ENCODE measurements at places on chromosomes 12 and 14. TPM values are rescaled to one million over a fixed set of nuclear protein-coding genes. Genes with fewer than 3 reads are reported as not detected.

- H3K4me3 ChIP-seq: no peak overlapping the region
- no peaks in the 10 kb centered on the region for H3K36me3 ChIP-seq
- H3K27ac ChIP-seq: no peak overlapping the region
Measured at GRCh38 chr12:66823857-66824570, 145.1 kb upstream of the GRIP1 start.

GRCh38 chr14:56816574-56817391 is 6.5 kb upstream of the OTX2 start:
- DNase-seq: peak; percentile 79
- peaks cover 99% of the 10 kb centered on the region for H3K27me3 ChIP-seq
- H3K4me3 ChIP-seq: peak overlapping the region; percentile 58
- H3K27ac ChIP-seq: no peak overlapping the region
- H3K4me1 ChIP-seq: peaks cover 65% of the 10 kb centered on the region

DNA sequence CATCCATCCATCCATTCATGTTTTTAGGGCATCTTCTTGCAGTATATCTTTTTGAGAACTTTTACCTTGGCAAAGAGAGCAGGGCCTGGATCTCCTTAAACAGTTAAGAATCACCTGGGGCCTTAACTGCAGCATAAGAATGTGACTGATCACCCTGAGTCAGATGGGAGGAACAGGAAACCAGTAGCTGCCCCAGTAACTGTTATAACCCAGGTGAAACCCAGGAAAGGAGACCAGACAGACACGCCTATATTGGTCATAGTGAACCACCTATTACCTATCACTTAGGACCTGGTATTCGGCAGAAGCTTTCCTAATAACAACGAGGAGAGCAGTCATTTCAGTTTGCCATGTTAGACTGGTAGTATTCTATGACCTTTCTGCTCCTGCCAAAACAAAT is 43.4 kb upstream of the NR2C1 start:
- peak; percentile 8 for DNase-seq
- peaks cover 29% of the 10 kb centered on the region for H3K4me1 ChIP-seq
- H3K4me3 ChIP-seq: no peak overlapping the region
- peak overlapping the region; percentile 40 for H3K27ac ChIP-seq

GRCh38 chr12:116331876-116332275 is 54.4 kb upstream of the MED13L start:
- H3K4me1 ChIP-seq: no peaks in the 10 kb centered on the region
- no peaks in the 10 kb centered on the region for H3K27me3 ChIP-seq
- H3K27ac ChIP-seq: no peak overlapping the region
- H3K4me3 ChIP-seq: no peak overlapping the region

GRCh38 chr12:102769323-102769916 is 147.6 kb downstream of the PAH start:
- DNase-seq: peak; percentile 84
- H3K4me1 ChIP-seq: no peaks in the 10 kb centered on the region
- H3K27me3 ChIP-seq: no peaks in the 10 kb centered on the region
- H3K27ac ChIP-seq: no peak overlapping the region
- no peak overlapping the region for H3K4me3 ChIP-seq

GRCh38 chr12:49261721-49262120 is 3.2 kb upstream of the TUBA1C start:
- no peaks in the 10 kb centered on the region for H3K36me3 ChIP-seq
- no peak overlapping the region for H3K4me3 ChIP-seq
- peaks cover 5% of the 10 kb centered on the region for H3K4me1 ChIP-seq

GRCh38 chr14:50924843-50925242 is 19.4 kb downstream of the PYGL start:
- no peak for DNase-seq
- H3K27me3 ChIP-seq: no peaks in the 10 kb centered on the region
- H3K27ac ChIP-seq: no peak overlapping the region
- H3K36me3 ChIP-seq: peaks cover 17% of the 10 kb centered on the region
- H3K4me3 ChIP-seq: no peak overlapping the region

- no peaks in the 10 kb centered on the region for H3K4me1 ChIP-seq
- no peak for DNase-seq
- H3K27me3 ChIP-seq: no peaks in the 10 kb centered on the region
- no peaks in the 10 kb centered on the region for H3K36me3 ChIP-seq
- no peak overlapping the region for H3K27ac ChIP-seq
- H3K4me3 ChIP-seq: no peak overlapping the region
Measured at GRCh38 chr12:108744021-108744897, 12.9 kb upstream of the CORO1C start.

GRCh38 chr12:103848917-103849491 is 8.0 kb upstream of the NT5DC3 start:
- no peak overlapping the region for H3K27ac ChIP-seq
- H3K4me1 ChIP-seq: no peaks in the 10 kb centered on the region
- H3K36me3 ChIP-seq: no peaks in the 10 kb centered on the region
- H3K27me3 ChIP-seq: no peaks in the 10 kb centered on the region
- H3K4me3 ChIP-seq: no peak overlapping the region

GRCh38 chr14:103317976-103318580 is 16.0 kb upstream of the EIF5 start:
- H3K36me3 ChIP-seq: no peaks in the 10 kb centered on the region
- no peak overlapping the region for H3K27ac ChIP-seq
- no peaks in the 10 kb centered on the region for H3K27me3 ChIP-seq
- DNase-seq: no peak

DNA sequence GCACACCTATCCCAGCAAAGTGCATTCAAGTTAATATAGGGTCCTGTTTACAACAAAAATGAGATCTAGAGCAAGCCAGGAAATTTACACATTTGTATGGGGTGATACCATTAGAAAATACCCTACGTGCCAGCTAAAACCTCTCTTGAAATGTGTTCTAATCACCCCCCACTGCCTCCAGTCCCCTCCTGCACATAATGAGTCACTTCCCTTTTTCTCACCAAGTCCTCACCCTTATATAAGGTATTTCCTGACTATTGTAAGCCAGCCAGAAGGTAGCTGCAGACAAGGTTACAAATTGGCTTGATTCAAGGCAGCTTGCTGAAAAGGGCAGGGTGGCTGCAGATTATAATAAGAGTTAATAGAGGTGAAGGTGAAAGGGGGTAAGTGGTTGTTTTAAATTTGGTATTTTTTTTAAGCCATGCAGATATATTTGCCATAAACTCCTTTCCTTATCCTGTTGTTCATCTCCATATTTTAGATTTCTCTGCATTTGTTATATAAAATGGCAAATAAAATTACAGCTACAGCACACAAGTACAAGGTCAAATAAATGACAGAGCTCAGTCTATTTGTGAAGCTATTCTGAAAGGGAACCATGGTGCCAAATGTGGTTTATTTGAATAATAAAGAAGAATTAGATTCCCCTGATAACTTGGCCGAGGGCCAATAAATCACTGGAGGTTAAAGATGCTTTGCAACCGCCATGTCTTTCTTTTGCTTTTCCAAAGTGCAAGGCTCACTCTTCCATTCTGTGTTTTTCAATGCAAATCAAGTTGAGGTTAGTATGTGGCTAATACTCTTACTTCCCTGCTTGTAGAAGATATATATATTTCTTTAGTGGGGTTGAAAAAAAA is 385.9 kb downstream of the EGLN3 start:
- H3K27ac ChIP-seq: no peak overlapping the region
- H3K36me3 ChIP-seq: no peaks in the 10 kb centered on the region
- no peak overlapping the region for H3K4me3 ChIP-seq
- H3K27me3 ChIP-seq: no peaks in the 10 kb centered on the region

DNA sequence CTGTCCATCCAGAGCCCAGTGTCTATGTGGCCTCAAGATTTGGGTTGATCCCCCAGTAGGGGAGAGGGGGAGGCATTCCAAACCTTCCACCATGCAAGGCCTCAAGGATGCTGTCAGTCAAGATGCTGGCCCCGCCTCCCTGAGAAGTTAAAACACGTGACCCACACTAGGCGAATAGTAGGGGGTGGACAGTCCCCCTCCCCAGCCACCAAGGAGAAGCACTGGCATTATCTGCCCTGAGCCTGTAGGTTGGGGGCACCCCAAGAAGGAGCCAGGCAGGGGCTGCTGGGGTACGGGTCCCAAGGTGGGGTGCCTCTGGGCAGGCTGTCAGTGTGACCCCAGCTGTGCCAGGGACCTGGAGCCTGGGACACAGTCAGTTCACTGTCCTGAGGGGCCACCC is 2.3 kb downstream of the SLC25A29 start:
- DNase-seq: peak; percentile 74
- peaks cover 8% of the 10 kb centered on the region for H3K4me1 ChIP-seq
- peaks cover 6% of the 10 kb centered on the region for H3K27me3 ChIP-seq
- peak overlapping the region; percentile 77 for H3K4me3 ChIP-seq

- DNase-seq: peak; percentile 81
- H3K4me3 ChIP-seq: no peak overlapping the region
- 0 out of 2 replicates have a peak, but pooled peaks cover 6% of the 10 kb centered on the region for H3K4me1 ChIP-seq
- H3K36me3 ChIP-seq: no peaks in the 10 kb centered on the region
Measured at GRCh38 chr12:54232790-54233189, 44.0 kb upstream of the SMUG1 start.

DNA sequence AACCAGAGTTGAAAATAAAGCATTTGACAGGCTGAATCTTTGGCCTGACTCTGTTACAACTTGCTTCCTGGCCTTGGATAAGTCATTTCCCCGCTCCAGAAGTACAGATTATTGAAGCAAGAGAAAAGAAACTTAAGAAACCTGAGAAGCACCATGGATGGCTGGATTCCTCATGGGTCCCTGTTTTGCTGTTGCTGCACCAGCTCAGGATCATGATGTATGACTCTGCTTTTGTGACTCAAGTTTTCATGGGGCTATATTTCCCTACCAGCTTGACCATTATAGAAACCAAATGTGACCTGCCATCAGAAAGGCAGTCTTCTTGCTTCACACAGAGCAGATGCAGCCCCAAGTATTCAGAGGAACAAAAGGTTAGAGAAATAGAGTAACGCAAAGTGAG is 921.8 kb downstream of the BCL11B start:
- H3K36me3 ChIP-seq: no peaks in the 10 kb centered on the region
- H3K4me1 ChIP-seq: no peaks in the 10 kb centered on the region
- no peak overlapping the region for H3K4me3 ChIP-seq
- H3K27ac ChIP-seq: no peak overlapping the region
- H3K27me3 ChIP-seq: no peaks in the 10 kb centered on the region

- no peak for DNase-seq
- no peaks in the 10 kb centered on the region for H3K36me3 ChIP-seq
- H3K27me3 ChIP-seq: no peaks in the 10 kb centered on the region
- peaks cover 26% of the 10 kb centered on the region for H3K4me1 ChIP-seq
- no peak overlapping the region for H3K4me3 ChIP-seq
- H3K27ac ChIP-seq: no peak overlapping the region
Measured at GRCh38 chr12:22648668-22649067, 23.7 kb downstream of the ETNK1 start.

DNA sequence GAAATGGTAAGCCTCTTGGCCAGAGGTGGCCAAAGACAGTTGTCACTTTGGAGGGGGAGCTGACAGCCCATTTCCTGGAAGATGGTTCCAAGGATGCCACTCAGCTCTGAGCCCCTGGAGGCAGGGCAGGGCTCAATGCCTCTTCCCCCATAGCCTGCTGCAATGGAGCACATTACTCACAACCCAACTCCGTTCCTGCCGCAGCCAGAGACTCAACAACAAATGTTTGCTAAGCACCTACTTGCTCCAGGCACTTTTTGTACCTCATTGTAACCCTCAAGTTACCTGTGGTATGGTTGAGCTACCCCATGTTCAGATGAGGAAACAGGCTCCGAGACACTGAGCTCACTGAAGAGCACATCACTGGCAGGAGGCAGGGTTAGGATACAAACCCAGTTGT is 19.5 kb downstream of the IRF2BPL start:
- no peaks in the 10 kb centered on the region for H3K36me3 ChIP-seq
- H3K4me3 ChIP-seq: no peak overlapping the region
- H3K27ac ChIP-seq: no peak overlapping the region
- peaks cover 46% of the 10 kb centered on the region for H3K4me1 ChIP-seq
- no peaks in the 10 kb centered on the region for H3K27me3 ChIP-seq

- H3K4me3 ChIP-seq: no peak overlapping the region
- no peaks in the 10 kb centered on the region for H3K27me3 ChIP-seq
- peaks cover 11% of the 10 kb centered on the region for H3K4me1 ChIP-seq
Measured at GRCh38 chr14:52862632-52863333, 71.4 kb upstream of the GNPNAT1 start.

Gene ZNF140
- 15.4 TPM for total RNA-seq

Gene INHBC
- total RNA-seq: not detected

Gene PTPN6
- total RNA-seq: 25.3 TPM

Gene SERPINA6
- total RNA-seq: not detected

Gene MFAP5
- 0.90 TPM for total RNA-seq

Gene KRT79
- total RNA-seq: 0.21 TPM

Gene TC2N
- 42.1 TPM for total RNA-seq

Gene STXBP6
- total RNA-seq: 23.8 TPM

Gene SLCO1A2
- 25.2 TPM for total RNA-seq

Gene INSM2
- total RNA-seq: not detected

Gene TMEM116
- total RNA-seq: 8.0 TPM

Gene TDRD9
- total RNA-seq: not detected

Gene PA2G4
- total RNA-seq: 237 TPM

Gene ADAM21
- total RNA-seq: not detected

Measured in GM23338 (cell line).